H4 (cell line): ENCODE measurements at places on chromosomes 5 and 9. TPM values are rescaled to one million over a fixed set of nuclear protein-coding genes. Genes with fewer than 3 reads are reported as not detected.

The NIM1K gene
- 0.04 TPM in 1 of 2 replicates, not detected in the other for total RNA-seq

The TMEM141 gene
- 87.0 and 93.0 TPM in 2 replicates for total RNA-seq

The TRPM3 gene
- 0.06 and 0.14 TPM in 2 replicates for total RNA-seq

The ATG12 gene
- total RNA-seq = 63.5 and 76.1 TPM in 2 replicates

The FOXD4L6 gene
- 0.14 TPM in 1 of 2 replicates, not detected in the other for total RNA-seq

The ZDHHC11 gene
- total RNA-seq = 0.50 and 2.0 TPM in 2 replicates
